ENCODE measurements at places on chromosomes 16 and 17. TPM values are rescaled to one million over a fixed set of nuclear protein-coding genes. Genes with fewer than 3 reads are reported as not detected.

Gene SYNGR3
- total RNA-seq = 0.38 TPM

GRCh38 chr16:8632675-8633182 lies 11.2 kb downstream of the METTL22 start:
- no peak for DNase-seq

- DNase-seq = no peak
Observed at GRCh38 chr16:67015313-67015731, 13.6 kb upstream of the CBFB start.

DNA sequence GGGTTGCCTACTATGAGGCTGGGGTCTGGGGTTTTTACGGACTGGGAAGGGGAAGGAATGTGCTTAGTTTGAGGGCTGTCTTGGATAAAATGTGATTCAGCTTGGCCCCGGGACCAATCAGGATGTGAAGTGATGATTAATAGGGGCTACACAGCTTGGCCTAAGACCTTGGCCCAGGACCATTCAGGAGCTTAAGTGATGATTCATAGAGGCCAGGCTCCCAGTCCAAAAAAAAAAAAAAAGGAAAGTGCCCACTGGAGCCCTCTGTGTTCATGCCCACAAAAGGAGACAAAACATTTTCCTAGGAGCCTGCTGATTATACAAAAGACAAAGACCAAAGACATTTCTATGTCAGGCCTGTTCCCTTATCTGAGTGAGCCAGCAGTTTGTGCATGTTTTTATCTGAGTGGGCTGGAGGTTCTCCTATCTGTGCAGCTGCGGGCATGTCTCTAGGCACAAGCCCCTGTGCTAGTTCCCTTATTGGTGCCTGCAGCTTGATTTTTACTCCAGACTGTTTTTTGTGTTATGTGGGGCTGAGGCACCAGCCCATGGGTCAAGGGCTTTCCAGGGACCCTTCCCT lies 898.2 kb upstream of the GOT2 start:
- no peak for DNase-seq

Gene FOXJ1
- total RNA-seq = not detected

GRCh38 chr17:60277258-60277657 lies 114.7 kb downstream of the USP32 start:
- no peak for DNase-seq

Gene UBALD2
- total RNA-seq = 27.2 TPM

DNA sequence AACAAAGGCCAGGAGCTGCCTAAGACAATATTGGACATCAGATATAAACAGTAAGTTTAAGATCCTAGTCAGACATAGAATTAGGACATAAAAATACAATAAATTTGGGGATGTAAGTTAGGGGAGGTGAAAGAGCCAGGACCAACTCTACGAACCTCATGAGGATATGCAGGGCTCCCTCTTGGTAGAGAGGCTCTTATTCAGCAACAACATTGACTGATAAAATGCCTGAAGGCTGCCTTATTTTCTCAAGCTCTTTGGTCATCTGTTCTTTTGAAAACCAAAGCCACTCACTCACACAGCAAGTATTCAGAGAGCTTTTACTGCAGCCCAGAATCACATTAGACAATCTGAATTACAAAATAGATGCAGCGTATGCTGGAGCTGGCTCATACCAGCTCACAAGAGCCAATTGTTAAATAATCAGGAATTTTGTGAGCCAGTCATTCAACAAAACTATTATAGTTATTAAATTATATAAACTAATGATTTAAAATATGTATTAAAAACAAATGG lies 108.6 kb upstream of the CLEC3A start:
- DNase-seq = no peak

Gene MYOCD
- total RNA-seq = 11.7 TPM

Gene ATP1B2
- total RNA-seq = 1.5 TPM

- no peak for DNase-seq
Observed at GRCh38 chr17:78368348-78368747, 8.5 kb upstream of the SOCS3 start.

DNA sequence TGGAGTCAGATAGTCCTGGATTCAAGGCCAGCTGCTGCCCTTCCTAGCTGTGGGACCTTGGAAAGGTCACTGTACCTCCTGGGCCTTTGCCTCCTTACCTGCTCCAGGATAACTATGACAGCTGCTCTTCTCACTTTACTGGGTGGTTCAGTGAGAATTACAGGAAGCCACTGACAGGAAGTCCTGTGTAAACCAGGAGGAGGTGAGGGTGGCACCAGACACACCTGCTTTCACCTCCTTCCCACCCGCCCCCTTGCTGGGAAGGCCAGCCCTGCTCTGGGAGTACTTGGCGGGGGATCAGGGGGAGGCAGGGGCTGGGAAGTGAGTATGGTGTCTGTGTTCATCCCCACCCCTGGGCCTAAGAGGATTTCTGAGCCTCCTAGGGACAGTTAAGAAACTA lies 42.6 kb downstream of the CPNE2 start:
- DNase-seq = no peak

GRCh38 chr17:56292578-56292977 lies 139.3 kb downstream of the ANKFN1 start:
- no peak for DNase-seq

Gene ATAD5
- total RNA-seq = 6.7 TPM

Gene CYB5D1
- 7.5 TPM for total RNA-seq

Gene PRMT7
- total RNA-seq = 15.2 TPM

Gene VPS35
- total RNA-seq = 77.1 TPM

DNA sequence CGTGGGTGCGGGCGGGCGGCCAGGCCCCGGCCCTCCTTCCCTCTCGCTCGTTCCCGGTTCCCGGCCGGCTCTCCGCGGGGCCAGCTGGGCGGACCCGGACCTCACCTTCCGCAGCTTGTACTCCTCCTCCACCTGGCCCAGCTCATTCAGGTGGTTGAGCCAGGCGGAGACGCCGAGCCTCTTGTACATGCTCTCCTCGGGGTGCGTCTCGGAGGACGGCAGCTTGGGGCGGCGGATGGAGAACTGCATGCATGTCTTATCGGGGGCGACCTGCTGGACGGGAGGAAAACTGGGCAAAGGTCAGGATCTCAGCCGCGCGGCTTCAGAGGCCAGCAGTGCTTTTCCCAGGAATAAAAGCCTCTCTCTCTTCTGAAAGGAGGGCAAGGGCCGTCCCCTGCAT lies 85.4 kb downstream of the TBC1D16 start:
- no peak for DNase-seq

DNA sequence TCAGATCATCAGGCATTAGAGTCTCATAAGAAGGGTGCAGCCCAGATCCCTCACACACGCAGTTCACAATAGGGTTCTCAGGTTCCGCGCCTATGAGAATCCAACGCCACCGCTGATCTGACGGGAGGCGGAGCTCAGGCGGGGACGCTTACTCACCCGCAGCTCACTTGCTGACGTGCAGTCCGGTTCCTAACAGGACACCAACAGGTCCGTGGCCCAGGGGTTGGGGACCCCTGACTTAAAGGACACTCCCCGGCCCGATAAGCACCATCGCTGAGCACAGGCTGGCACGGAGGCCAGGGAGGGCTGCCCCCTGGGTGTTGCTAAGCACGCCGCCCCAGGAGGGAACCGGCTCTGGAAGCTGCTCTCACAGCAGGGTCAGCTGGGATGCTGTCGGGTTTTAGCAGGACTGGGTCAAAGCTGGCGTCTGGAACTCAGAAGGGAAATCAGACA lies 30.1 kb upstream of the BAHCC1 start:
- DNase-seq = no peak

- DNase-seq = no peak
Observed at GRCh38 chr17:65166787-65167186, 29.6 kb downstream of the RGS9 start.

Gene ACSM2B
- not detected for total RNA-seq

DNA sequence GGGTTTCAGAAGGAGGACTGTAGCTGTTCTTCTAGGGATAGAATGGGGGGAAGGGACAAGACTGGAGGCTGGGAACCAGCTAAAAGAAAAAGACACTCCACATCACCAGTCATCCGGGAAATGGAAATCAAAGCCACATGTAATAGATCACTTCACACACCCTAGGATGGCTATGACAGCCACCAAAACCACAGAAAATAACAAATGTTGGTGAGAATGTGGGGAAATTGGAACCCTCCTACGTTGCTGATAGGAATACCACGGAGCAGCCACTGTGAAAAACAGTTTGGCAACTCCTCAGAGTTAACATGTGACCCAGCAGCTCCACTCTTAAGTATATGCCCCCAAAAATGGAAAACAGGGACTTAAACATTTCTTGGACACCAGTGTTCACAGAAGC lies 2.3 kb downstream of the TLE7 start:
- no peak for DNase-seq

GRCh38 chr17:40303708-40304551 lies 5.0 kb upstream of the RARA start:
- DNase-seq = no peak
